ENCODE measurements at places on chromosomes 11 and 22. TPM values are rescaled to one million over a fixed set of nuclear protein-coding genes. Genes with fewer than 3 reads are reported as not detected.

DNA sequence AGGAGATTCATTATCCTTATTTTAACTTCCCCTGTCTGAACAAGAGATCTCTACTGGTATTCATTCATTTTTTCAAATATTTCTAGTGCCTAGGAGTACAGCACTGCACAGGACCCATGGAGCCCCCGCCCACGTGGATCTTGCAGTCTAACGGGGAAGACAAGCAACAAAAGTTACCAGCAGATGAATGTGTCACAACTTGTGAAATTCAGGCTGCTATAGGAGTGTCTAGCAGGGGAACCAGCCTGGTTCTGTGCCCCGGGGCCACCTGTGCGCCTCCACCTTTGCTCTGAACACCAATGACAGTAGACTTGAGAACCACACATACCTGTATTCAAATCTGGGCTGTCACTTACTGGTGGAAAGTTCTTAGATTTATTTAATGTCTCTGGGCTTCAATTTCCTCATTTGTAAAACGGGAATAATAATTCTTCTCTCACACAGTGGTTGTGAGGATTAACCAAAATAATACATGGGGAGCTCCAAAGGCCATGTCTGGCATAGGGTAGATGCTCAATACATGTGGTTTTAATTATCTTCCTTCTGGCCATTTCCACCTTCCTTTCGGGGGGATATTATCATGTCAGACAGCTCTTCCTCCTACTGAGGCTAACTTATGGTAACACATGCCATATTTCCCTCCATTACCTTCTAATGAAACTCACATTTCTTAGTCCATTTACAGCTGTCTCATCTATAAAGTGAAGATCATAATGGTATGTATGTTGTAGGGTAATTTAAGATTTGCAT lies 17.8 kb downstream of the POU2AF1 start:
- no peak for DNase-seq

- no peak for DNase-seq
Measured at GRCh38 chr11:98568013-98568412, 452.7 kb upstream of the CNTN5 start.

Gene MS4A6E
- total RNA-seq = not detected

Gene CRY2
- 41.2 TPM for total RNA-seq

All from thoracic aorta (tissue), 2 donors.